ENCODE measurements at places on chromosomes 12 and 14.

DNA sequence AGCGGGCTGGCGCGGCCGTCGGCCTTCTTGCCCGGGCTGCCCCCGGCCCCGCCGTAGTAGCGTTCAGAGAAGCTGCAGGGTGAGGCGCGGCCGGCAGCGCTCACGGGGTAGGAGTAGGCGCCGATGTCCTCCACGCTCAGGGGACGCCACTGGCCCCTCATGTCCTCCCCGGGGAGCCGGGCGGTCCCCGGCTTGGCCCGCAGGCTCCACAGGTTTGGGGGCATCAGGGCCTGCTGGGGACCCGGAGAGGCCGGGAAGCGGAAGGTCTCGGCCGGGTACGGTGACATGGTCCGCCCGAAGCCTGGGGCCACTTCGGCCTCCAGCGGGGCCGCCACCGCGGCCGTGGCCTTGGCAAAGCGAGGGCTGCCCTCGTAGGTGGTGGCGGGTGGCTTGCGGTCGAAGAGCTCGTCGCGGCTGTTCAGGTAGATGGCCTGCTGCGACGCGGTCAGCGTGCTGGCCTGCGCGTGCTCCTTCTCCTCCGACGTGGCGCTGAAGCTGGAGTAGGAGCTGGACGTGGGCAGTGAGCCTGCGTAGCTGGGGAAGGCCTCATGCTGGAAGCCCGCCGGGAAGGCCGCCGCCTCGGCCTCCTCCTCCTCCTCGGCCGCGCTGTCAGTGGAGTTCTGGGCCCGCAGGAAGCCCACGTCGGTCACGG lies 48.7 kb downstream of the BEGAIN start:
- no peak for DNase-seq

DNA sequence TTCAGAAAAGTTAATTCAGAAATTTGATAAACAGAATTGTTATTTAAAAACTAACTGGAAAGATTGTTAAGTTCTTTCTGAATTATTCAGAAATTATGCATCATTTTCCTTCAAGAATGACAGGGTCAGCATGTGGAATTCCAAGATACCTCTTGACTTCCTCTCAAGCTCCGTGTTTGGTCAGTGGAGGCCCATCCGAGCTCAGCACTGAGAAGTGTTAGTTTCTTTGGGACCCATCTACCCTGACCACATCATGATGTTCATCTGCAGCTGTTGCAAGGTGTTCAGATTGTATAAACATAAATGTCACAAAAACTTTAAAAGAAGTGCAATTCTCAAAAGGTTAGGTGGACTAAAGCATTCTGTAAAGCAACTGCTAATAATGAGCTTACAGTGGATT lies 33.7 kb downstream of the MDM2 start:
- DNase-seq: no peak

- DNase-seq: no peak
Observed at GRCh38 chr12:49716553-49716952, 9.3 kb upstream of the FMNL3 start.

DNA sequence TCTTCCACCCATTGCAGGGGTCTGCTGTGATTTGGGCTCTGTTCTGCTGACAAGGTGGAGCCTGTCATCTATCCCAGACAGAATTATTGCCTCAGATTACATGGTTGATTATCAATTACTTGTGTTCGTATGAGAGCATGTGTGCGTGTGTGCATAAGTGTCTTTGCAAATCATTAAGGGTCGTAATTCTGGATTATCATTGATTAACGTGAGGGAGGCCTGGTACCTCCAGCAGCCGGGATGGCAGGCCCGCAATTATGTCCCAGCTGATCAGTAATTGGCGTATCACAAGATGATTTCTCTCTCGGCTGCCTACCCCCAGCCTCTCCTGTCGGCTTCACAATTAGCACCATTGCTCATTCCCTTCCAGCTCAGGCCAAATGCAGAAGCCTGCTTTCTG lies 29.6 kb upstream of the IRF2BPL start:
- no peak for DNase-seq

DNA sequence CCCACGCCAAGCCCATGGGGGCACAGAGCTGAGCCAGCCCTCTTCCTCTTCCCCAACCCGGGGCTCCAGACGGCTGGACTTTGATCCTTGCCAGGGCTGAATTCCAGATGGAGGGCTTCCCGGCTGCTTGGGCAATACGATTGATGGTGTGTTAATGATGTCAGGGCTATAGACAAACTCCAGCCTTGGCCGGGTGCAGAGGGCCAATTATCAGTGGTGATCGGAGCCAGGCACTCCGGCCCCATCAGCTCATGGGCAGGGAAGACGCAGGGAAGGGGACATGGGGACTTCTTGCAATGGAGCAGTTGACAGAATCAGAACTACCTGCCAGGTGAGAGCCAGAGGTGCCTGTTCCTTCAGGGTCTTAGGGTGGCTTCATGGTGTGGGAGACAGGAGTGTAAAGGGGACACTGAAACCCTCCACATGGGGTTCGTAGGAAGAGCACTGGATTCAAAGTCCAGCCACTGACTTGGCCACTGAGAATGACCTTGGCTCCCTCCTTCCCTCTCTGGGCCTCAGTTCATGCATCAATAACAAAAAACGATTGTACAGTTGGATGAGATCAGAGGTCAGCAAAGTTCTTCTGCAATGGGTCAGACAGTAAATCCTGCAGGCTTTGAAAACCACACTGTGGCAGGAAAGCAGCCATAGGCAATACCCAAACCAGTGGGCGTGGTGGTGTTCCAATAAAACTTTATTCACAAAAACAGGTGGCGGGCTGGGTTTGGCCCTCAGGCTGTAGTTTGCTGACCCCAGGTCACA lies 333.7 kb downstream of the MED13L start:
- peak; percentile 38 for DNase-seq

DNA sequence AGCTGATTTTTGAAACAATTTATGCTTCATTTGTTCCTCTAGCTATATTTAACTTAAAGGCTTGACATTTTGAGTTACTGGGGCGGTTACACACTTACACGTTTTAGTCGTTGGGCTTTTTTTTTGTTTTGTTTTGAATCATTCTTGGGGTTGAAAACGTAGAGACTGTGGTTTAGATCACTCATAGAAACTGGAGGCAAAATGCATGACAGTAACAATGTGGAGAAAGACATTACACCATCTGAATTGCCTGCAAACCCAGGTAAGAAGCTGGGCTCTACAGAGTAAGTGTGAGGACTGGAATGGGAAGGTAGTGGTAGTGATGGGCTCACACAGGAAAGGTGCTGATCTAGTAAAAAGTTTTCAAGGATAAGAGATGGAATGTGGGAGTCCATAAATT lies at the start of gene CLEC2D:
CLEC2D (plus strand) TSS at position 180 of the 400 bp plus-strand sequence; CDS start at position 202, 22 bp downstream.
- DNase-seq: no peak

DNA sequence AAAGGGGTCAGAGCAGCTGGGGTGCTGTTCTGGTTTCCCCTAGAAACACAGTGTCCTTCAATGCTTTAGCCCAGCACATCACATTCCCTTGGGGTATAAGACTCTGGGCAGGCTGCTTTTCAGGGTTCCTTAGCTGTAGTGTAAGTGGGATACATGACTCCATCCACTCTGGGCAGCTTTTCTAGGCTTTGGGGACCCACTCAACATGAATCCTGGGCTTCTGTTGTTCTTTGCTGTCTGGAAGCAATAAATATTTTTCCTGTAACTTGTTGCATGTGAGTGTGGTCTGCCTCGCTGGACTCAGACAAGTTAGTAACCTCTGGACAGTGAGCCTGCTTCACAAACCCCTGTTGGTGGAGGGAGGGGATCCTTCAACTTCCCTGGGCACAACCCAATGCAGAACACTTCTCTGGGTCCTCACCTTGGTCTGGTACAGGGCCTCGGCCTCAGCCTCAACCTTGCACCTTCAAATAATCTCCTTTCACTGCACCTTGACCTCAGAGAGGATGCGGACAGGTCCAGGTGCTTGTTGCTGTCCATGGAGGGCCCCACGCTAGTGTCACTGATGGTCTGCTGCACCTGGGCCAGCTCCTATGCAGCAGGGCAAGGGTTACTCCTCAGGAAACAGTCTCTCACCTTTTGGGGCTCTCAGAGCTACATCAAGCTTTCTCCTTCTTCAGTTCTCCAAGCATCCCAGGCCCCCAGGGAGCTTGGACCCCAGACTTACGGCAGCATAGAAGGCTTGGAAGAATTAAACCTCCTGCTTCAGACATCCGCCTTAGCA lies 13.5 kb upstream of the KRT73 start:
- DNase-seq: no peak

DNA sequence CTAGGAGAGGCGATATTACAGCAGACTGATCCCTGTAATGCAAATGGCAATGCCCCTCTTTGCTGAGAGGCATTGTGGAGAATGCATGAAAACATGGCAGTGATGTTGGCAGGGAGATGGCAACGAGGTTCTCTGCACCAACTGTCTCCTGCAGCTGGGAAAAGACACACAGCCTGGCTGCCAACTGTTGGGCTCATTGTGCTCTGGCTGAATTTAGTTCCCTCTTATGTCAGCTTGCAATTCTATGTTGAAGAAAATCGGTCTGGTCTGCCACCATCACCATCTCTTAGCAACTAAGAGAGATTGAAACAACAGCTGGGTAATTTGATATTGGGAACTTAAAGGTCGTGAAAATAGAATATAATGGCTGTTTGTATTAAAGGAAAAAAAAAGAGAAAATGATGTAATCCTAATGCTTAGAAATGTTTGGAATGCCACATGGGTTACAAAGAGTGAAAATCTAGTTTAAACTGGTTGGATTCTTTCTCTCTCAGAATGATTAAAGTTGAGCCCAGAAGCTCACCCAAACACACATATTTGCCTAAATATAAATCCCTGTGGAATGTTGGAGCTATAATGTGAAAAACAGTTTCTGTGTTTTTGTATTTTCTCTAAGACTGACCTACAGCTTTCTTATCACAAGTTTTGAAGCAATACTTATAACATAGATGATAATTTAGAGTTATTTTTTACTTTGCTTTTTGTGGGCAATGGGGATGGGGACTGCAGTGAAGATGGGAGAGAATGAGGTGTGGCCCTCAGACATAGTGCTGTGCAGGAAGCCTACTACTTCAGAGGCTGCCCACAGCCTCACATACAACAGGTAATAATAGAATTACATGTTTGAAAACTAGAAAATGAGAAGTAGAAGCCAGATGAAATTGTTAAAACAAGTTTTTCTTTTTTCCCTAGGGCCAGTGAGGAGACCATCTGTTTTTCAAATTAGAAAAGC lies 143.7 kb downstream of the AKAP6 start:
- peak; percentile 66 for DNase-seq

DNA sequence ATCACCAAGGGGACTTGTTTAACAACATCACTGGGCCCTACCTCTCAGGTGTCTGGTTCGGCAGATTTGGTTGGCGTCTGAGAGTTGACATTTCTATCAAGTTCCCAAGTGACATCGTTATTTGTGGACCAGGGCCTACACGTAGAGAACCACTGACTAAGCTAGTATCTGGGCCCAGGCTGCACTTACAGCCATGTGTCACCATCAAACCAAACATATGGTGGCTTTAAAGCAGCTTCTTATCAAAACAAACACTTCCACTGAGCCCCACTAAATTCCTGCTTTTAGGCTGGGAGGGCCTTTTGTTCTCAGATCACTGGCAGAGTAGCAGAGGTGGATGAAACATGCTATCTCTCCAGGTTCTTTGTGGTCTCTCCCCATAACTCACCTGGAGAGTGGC lies 220.5 kb downstream of the PELI2 start:
- no peak for DNase-seq

GRCh38 chr12:31482816-31483215 lies 108.1 kb downstream of the DENND5B start:
- peak; percentile 54 for DNase-seq

DNA sequence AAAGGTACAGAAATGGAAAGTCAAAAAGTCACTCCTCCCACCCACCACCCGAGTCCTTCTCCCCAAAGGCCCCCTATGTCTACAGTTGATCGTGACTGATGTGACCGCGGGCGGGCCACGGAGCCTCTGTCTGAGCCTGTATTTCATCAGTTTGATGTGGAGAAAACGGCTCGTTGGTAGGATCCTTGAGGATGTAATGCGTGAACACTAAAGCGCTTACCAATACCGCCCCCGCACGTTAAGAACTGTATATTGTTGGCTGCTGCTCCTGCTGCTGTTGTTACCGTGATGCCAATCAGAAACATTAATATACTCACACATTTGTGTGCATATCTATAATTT lies 24.6 kb upstream of the UBC start:
- peak; percentile 75 for DNase-seq

GRCh38 chr14:51548187-51548586 lies 103.5 kb upstream of the FRMD6 start:
- no peak for DNase-seq

GRCh38 chr12:21971344-21971743 lies 30.1 kb upstream of the ABCC9 start:
- DNase-seq: no peak

GRCh38 chr12:116551952-116552772 lies 7.0 kb upstream of the MAP1LC3B2 start:
- DNase-seq: no peak

DNA sequence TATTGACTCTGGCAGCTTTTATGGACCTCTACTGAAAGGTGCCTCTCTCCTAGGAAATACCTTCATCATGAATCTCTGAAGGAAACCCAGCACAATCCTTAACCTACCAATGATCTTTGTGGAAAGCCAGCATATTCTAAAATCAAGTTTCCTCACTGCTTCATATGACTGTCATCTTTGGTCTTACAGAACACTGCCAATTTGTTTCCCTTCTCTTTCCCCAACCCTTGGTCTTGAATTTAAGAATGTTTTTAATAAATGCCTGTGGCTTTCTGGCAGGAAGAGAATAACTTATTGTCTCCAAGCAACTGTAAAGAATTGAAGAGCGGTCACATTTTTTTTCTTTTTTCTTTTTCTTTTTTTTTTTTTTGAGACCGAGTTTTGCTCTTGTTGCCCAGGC lies 427.6 kb downstream of the IPO8 start:
- DNase-seq: no peak

- peak; percentile 66 for DNase-seq
Observed at GRCh38 chr12:92928421-92928961, 604 bp downstream of the EEA1 start.

DNA sequence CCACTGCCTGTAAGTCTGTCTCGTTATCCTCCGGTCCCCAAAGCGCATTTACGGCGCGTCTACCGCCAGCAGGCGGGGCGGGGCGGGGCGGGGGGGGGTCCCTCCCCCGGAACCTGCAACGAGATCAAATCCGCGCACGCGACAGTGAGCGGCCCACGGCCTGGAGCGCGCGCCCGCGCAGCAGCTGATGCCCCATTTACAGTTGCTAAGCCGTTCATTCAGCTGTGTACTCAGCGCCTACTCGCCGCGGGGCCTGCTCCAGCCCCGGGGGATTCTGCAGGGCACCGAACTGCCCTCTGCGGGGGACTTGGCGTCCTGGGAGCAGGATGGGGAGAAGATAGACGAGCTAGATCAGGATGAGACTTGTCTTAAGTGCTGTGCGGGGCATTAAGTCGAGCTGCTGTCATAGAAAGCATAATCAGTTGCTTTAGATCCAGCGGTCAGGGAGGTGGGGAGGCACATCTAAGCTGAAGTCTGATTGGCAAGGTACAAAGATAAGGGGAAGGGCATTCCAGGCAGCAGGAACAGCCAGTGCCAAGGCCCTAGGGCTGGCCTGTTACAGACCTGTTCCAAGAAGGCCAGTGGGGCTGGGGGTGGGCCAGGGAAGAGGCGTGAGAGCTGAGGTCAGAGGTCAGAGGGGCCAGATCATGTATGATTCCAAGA lies 1.4 kb upstream of the CCDC85C start:
- peak; percentile 61 for DNase-seq

- no peak for DNase-seq
Observed at GRCh38 chr14:37857774-37858266, 262.4 kb downstream of the TTC6 start.
